ENCODE measurements at places on chromosomes 1 and 21.

DNA sequence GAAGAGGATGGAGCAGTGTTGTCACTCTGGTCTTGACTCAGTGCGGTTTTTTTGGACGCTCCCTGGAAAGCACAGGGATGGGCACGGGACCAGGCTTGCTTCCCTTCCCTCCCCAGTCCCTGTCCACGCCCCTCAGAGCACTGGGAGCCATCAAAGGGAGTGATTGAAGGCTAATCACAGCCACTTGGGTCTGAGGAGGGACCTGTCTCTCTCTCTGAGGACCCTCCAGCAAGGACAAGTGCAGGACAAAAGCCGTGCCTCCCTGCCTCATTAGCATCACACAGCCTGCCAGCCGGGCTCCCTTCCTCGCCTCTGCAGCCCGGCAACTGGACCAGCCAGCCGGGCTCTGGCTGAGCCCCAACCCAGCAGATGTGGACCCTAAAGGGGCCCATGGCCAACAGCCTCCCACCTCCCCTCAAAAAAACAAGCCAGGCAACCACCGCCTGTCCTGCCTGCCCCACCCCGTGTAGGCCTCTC, 18.6 kb upstream of the PDZK1IP1 start:
- DNase-seq, result no peak

- no peak for DNase-seq
These were observed 1.8 kb downstream of the CAP1 start for GRCh38 chr1:40042341-40042740.

DNA sequence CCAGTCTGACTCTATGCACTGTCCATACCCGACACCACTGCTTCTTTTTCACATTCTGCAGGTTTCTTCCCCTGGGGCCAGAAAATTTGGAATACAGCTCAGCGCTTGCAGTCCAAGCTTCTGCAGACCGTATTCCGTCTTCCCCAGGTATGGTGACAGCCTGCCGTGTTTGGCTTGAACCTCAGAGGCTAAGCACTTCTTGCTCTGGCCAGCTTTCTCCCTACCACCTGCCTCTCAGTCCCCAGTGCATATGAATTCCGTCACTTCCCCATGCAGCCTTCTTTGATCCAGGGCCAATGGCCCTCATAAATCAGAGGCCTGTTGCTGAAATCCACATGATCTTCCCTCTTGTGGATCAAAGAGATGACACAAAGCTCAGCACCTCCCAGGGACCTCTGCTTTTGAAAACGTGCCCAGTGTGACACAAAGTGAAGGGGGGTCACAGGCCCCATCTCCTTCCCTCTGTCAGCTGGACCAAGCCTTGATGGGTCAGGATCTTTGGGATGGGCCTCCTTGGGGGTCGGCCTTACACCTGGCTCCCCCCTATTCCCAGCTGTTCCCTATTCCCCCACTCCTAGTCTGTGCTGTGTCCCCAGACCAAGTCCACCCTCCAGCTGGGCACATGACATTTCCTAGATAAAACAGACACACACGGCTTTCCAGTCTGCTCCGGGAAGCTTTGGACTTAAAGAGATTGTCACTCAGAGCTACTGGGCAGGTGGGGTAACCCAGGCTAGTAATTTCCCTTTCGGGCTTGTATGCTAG, 66.6 kb downstream of the HMGB4 start:
- DNase-seq, result no peak

DNA sequence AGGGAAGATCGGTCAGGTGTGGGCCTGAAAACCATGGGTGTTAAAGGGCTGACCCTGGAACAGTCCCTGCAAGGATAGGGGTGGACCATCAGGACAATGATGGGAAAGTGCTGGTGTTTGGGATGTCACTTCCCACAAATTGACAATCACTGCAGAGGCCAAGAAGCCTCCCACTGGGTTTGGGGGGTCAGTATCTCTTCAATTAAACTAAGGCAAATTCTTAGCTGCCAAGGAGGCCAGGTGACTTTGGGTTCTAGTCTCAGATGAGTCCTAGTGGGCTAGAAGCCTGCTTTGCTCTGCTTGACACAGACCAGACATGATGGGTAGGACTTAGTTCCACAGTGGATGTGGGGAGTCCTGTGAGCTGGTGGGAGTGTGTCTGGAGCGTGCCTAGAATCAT, 29.3 kb upstream of the KCNA2 start:
- DNase-seq, result no peak

GRCh38 chr1:245105815-245106410, 48.9 kb upstream of the KIF26B start:
- DNase-seq, result no peak
